ENCODE measurements at places on chromosomes 16 and 17. TPM values are rescaled to one million over a fixed set of nuclear protein-coding genes. Genes with fewer than 3 reads are reported as not detected.

DNA sequence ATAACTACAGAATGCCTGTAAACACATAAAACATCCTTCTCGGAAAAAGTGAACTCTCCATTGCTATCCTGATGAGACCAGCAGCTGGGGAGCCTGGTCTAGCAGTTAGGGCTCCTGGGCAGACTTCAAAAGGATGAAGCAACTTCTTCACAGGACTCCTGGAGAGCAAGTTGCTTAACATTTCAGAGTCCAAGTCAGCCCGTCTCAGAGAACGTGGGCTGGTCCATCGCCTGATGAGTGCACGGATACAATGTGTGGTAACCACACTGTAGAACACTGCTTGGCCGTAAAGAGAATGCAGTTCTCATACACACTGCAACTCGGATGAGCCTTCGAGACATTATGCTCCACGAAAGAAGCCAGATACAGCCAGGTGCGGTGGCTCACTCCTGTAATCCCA is 52.7 kb downstream of the TMEM235 start:
- no peak for DNase-seq

DNA sequence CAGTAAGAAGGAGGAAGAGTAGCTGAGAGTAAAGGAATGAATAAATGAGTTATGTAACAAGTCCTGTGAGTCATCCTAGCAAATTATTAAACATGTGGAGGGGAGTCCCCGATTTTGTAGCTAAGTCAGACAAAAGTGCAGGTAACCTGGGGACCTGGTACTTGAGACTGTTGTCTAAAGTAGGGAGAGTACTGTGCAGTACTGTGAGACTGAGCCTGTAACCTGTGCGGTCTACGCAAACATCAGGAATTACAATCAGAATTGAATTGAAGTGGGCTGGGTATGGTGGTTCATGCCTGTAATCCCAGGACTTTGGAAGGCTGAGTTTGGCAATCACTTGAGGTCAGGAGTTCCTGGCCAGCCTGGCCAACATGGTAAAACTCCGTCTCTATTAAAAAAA is 35.7 kb downstream of the IKZF3 start:
- no peak for DNase-seq

GRCh38 chr16:82990155-82990554 is 363.4 kb downstream of the CDH13 start:
- DNase-seq, result no peak

DNA sequence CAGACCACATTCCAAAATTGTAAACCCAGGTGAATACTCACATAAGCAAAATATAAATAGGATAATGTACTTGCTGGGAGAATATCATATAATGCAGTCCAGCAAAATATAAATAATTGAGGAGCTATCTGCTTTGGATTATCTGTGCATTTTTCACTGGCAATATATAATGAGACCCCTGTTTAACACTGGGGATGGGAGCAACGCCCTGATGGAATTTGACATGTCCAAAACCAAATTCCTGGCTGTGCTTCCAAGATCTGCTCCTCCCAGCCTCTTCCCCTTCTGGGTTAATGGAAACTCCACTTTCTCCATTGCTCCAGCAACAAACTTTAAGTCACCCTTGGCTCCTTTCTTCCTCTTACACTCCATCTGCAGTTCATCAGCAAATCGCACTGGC is 35.5 kb upstream of the HLF start:
- no peak for DNase-seq

DNA sequence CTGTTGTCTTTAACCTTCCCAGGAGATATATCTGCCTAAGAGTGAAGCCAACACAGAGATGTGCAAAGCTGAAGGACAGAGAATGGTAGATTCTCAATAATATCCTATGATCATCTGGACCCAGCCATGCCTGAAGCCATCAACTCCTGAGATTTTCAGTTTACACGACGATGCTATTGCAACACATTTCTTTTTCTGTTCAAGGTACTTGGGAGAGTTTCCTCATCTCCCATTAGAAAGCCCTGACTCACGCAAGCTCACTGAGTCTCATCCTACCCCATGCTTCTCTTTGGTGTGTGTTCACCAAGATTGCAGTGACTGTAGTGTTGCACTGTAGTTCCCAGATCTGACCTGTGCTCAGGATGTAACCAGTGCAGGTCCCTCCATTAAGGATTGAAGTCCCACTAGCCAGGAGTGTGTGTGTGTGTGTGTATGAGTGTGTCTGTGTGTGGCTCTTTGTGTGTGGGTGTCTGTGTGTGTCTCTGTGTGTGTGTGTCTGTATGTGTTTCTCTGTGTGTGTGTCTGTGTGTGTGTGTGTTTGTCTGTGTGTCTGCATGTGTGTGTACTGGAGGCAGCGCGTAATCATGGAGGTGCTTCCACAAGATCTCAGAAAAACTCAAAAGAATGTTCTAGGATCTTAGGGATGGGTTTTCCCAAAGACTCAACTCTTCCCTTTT is 15.5 kb downstream of the CES1 start:
- DNase-seq, result no peak

DNA sequence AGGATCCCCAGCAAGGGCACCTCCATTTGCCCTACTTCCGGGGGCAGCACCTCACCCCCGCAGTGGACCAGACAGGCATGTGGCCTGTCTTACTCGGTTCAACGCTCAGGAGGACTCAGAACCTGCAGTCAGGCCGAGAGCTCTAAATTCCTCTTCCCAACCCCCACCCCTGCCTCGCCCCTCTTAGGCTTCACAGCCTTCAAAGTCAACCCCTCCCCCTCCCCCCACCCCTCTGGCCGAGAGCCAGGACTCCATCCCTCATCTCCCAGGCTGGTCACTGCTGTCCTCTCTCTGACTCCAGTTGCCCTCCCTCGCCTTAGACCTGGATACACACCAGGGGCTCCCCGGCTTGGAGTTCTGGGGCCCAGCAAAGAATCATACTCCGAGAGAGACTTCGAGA is 8.1 kb upstream of the HS3ST6 start:
- no peak for DNase-seq

DNA sequence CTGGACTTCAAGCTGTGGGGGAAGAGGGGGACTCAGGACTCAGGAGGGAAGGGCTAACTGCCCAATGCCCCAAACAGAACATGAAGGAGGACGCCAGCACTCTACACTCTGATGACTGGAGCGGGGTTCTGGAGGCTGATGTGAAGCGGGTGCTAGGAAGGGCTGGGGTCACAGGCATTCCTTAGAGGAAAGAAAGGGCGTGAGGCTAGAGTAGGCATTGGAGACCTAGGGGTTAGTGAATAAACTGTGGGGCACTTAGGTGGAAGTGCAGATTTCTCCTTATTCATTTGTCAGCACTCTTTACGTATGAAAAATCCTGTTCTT is 760 bp upstream of the LMF1 start:
- no peak for DNase-seq

DNA sequence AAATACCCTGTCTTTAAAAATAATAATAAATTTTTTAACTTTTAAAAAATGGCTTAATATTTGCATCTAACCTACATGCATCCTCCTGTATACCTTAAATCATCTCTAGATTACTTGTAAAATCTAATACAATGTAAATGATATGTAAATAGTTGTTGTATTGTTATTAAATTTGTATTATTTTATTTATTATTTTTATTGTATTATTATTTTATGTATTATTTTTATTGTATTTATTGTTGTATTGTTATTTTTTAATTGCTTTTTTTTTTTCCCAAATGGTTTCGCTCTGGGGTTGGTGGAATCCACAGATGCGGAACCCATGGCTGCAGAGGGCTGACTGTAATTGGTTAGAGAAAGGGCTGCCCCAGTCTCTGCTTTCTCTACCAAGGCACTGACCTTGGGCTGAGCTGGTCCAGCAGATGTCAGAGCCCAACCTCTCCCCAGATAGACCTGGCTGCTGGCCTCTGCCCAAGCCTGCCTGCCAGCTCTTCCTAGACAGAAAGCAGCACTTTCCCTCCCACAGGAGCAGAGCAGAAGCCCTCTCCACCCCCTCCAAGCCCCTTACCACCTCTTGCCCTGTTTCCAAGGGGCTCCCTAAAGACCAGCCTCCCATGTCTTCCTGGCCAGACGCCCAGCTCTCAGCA is 183.8 kb downstream of the GSG1L start:
- DNase-seq, result no peak

GRCh38 chr17:66302761-66303626 is 581 bp downstream of the PRKCA start:
- DNase-seq, result peak; percentile 54

DNA sequence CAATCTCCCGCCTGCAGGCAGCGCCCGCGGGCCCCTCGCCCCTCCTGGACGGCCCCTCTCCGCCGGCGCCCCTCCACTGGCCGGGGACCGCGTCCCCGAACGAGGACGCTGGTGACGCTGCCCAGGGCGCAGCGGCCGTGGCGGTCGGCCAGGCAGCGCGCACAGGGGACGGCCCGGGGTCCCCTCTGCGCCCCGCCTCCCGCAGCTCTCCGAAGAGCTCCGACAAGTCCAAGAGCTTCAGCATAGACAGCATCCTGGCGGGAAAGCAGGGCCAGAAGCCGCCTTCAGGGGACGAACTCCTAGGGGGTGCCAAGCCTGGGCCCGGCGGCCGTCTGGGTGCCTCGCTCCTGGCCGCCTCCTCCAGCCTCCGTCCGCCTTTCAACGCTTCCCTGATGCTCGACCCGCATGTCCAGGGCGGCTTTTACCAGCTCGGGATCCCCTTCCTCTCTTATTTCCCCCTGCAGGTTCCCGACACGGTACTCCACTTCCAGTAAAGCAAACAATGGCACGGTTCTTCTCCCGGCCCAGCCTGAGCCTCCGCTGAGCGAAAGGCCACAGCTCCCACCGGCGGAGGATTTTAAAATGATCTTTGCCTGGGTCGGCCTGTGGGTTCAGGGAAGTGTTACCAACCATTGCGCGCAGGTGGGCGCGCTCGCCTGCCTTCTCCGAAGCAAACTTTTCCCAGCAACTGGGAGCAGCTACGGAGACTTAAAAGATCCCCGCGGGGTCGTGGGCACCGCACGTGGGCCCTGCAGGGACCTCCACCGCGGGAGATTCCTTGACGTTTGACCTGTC is 1.1 kb downstream of the FOXL1 start:
- no peak for DNase-seq

DNA sequence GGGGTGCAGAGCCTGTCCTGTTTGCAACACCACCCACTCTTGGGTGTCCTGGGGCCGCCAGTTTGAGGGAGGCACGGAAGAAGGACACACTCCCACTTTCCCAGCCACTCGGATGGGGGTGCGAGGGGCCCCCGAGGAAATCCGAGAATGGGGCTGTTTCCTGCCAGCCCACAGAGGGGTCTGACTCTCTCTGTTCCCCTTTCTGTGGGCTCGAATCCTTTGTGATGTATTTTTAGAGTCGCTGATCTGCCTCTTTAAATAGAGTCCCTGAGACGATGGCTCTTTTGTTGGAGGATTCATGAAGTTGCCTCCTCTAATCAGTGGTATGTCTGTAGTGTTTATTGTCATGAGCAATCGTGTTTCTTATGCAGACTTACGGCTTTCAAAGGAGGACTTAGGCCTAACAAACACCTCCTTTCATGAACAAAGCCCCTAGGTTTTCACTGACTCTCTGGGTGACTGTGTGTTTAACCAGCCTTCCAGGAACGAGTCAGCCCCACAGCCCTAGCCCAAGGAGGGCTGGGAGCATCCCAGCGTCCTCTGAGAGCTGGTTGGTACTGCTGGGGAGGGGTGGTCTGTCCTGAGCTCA is 29.1 kb downstream of the CIBAR2 start:
- no peak for DNase-seq

GRCh38 chr17:73770115-73770848 is 126.0 kb upstream of the SDK2 start:
- DNase-seq, result peak; percentile 88

DNA sequence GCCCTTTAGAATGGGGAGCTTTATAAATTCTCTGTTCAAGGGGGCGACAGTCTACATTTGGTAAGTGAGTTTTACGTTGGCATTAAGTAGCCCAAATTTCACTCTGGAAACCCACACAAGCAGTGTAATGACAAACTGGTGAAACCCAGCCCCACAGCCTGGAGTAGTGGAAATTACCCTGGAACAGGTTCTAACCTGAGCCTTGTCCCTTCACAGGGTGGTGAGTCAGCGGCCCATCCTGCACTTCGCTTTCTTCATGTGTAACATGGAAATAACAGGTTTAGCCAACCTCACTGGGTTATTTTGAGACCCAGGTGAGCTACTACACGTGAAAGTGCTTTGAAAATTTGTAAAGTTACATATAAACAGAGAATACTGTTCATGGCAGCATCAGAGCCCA is 3.5 kb upstream of the TLCD3A start:
- peak; percentile 81 for DNase-seq

GRCh38 chr17:5416901-5417300 is 2.6 kb downstream of the NUP88 start:
- no peak for DNase-seq

- DNase-seq, result no peak
These were observed 4.8 kb upstream of the VAC14 start for GRCh38 chr16:70805787-70806186.

DNA sequence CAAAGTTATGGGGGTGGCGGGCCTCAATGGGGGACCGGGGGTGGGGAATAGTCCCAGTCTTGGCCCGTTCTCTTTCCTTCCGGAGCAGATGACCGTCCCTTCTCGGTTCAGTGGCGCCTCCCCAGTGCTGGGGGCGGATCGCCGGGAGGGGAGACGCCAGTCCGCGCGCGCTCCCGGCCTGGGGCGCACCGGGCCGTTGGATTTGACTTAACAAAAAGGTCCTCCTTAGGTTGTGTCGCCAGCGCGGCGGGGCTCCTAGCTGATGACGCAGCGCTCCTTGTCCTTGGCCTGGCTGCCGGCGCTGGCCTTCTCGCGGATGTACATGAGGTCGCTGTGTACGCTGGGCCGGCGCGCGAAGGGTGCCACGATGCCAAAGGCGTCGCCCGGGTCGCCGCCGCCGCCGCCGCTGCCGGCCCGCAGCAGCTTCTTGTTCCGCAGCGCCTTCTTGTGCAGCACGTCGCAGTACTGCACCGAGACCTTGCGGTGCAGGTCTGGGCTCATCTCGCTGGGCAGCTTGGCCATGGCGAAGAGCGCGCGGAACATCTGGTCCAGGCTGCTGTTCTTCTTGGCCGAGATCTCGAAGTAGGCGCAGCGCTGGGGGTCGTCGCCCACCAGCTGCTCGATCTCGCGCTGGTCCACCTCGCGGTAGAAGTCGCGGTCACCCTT is 1.2 kb downstream of the RASD1 start:
- DNase-seq, result no peak

DNA sequence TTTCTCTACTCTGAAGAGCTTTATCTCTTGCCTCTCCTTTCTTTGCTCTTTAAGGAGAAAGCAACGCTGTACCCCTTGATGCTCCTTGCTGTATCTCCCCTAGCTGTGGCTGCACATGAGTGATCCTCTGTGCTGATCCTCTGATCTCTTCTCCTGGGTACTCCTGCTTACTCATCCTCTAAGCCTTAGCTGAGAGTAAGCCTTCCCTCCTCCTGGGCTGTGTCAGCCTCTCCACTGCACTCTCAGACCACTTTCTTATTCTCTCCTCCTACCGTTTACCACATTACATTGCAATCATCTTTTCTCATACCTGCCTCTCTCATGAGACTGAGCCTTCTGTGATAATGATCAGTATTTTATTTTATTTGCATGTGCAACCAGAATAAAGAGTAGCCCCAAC is 25.1 kb downstream of the SOX9 start:
- no peak for DNase-seq

Gene AATK
- 3.4 TPM for total RNA-seq

Gene PRRT2
- total RNA-seq, result 10.6 TPM

Gene ELMO3
- total RNA-seq, result 23.5 TPM

Gene MYOCD
- total RNA-seq, result 28.2 TPM

Gene CACNG3
- not detected for total RNA-seq

Gene ESRP2
- 127 TPM for total RNA-seq

Gene CCL4L2
- total RNA-seq, result 0.81 TPM

Gene DYNLL2
- 52.3 TPM for total RNA-seq

Gene CCL7
- total RNA-seq, result not detected

Gene MT1A
- 22.3 TPM for total RNA-seq

Gene SLFN14
- not detected for total RNA-seq

Gene PER1
- total RNA-seq, result 152 TPM
